ENCODE measurements at places on chromosomes 12 and 14.

GRCh38 chr14:61607570-61608244 lies 87.6 kb upstream of the HIF1A start:
- no peak for DNase-seq

DNA sequence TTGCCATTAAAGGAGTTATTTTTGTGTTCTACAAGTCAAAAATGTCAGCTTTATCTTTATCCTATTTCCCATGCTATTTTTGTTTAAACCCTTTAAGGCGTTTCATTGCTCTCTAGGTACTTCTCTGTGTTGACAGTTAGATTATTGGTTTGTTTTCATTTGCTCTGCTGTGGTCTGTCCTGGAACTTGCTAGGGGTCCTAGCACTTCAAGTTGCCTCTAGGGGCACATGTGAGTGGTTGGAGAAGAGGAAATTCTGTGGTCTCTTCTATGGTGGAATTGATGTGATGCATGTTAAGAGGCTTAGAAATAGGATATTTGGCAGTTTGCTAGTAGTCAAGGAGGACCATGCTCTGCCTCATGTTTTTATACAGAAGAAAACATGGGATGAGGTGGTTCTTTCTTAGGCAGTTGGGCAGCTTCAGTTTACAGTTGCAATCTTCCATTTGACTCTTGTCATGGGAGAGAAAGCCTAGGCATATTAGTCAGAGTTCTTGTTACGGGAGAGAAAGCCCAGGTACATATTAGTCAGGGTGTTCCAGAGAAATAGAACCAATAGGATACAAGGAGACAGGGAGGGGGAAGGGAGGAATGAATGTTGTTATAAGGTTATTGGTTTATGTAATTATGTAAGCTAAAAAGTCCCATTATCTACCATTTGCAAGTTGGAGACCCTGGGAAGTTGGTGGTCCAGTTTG lies 14.4 kb downstream of the TTLL5 start:
- DNase-seq = no peak

DNA sequence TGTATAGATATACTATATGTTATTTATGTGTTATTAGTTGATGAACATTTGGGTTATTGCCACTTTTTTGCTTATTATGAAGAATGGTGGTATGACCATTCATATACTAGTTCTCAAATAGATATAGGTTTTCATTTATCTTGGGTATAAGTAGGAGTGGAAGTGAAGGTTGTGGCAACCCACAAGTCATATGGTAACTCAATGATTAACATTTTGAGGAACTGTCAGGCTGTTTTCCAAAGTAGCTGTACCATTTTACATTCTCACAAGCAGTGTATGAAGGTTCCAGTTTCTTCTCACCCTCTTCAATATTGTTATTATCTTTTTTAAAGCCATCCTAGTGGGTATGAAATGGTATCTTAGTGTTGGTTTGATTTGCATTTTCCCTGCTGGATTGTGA lies 19.0 kb upstream of the MSRB3 start:
- DNase-seq = no peak

GRCh38 chr12:43233861-43234260 lies 318.1 kb downstream of the ADAMTS20 start:
- DNase-seq = no peak

DNA sequence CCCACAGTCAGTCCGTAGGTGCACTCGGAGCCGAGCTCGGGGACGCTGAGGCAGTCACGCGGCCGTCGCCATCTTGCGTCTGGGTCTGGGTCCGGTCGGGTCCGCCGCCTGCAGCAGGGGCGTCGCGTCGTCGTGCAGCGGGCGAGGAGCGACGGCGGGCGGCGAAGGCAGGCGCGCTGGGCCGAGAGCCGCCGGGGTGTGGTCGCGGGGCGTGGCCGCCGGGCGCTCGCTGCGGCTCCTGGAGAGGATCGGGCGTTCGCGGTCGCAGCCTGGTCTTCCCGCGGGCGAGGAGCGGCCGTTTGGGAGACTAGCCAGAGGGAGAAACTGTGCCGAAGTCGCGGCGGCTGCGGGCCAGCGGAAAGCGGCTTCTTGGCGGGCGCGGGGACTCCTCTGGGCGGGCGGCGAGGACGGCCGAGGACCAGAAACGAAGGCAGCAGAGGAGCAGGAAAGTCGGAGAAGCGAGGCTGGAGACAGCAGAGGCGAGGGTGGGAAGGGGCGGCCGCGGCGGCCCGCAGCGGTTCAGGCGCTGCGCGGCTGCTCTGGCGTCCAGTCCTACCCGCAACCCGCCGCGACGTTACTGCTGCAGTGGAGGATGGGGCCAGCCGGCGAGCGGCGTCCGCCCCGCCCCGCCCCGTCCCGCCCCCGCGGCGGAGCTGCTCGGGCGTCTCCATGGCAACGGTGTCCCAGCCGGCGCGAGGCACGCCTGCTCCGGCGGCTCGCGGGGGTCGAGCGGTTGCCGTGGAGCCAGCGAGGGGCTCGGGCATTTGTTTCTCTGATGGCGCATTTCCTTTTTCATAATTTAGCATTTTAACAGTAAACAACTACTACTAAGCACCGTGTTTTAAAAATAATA lies at the start of gene PNMA1:
Gene PNMA1, minus strand, starts transcription at position 582 of the 853 bp plus-strand sequence. CDS start 745 bp downstream, outside the sequence.
- DNase-seq = peak; percentile 98

- DNase-seq = no peak
Measured at GRCh38 chr14:71754422-71755095, 177.7 kb upstream of the RGS6 start.

DNA sequence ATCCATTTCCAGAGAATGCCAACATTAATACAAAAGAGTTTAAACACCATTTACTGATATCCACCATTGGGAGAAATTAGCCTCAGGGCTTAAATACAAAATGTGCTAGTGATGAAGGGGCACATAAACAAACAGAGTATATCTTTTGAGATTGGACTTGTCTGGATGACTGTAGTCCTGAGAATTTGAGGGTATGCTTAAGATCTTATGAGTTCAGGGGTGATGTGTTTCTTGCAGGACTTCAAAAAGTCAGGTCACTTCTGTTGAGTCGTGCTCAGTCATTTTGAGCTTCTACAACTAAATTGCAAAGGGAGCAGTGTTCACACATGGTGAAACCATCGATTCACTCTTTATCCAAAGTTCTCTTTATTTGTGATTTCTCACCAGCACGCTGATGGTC lies 425.7 kb downstream of the ATP23 start:
- no peak for DNase-seq

DNA sequence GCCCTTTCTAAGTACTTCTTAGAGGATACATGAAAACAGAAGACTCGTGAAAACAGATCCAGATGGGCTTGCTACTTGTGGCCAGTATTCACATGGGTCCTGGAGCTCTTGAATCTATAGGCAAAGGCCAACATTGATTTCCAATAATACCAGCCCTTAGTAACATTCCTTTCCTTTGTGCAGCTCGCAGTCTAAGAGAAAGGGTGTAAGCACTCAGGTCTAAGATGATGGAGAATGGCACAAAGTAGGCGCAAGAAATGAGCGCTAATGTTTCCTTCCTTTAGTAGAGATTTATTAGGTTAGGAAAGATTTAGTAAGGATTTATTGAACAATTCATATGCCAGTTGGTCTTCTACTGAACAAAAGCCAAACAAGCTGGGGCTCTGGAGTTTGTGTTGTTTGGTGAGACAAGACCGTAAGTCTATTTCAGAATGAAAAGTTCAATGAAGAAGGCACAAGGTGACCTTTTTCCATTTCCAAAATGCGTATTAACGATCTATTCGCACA lies 525 bp downstream of the RNU6-8 start:
- DNase-seq = no peak

GRCh38 chr14:74863274-74863673 lies 12.7 kb downstream of the PROX2 start:
- no peak for DNase-seq

All from AG20443 (cell line).